ENCODE measurements at places on chromosomes 6 and 20. TPM values are rescaled to one million over a fixed set of nuclear protein-coding genes. Genes with fewer than 3 reads are reported as not detected.

DNA sequence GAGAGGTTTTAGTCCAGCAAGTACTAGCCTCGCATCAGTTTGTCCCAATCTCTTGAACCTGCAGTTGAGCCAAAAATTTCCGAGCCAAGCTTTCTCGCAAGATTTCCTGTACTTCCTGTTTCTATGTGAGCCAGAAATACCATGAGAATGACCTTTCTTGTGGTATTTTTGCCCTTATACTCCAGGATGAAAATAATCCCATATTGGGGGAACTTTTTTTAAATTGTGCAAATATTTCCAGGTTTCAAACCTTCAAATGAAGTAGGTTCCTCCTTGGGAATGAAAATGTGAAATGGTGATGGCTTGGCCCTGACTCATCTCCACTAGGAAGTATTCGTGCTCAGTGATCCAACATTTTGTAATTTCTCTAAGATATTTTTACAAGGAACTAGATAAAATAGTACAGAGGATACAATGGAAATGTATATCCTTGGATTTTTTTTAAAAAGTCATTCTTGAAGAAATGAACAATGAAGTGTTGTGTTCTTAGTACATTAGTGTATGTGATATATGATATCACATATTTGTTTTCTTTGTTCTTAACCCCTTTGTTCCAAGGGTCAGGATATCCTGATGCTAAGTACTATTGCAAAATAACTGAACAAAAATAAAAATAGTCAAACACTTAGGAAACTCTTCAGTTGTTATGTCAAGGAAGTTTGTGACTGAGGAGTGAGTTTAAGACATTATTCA is 184.0 kb downstream of the PDE7B start:
- peaks cover 59% of the 10 kb centered on the region for H3K4me1 ChIP-seq
- no peak for DNase-seq
- peak overlapping the region; percentile 95 for H3K27ac ChIP-seq

DNA sequence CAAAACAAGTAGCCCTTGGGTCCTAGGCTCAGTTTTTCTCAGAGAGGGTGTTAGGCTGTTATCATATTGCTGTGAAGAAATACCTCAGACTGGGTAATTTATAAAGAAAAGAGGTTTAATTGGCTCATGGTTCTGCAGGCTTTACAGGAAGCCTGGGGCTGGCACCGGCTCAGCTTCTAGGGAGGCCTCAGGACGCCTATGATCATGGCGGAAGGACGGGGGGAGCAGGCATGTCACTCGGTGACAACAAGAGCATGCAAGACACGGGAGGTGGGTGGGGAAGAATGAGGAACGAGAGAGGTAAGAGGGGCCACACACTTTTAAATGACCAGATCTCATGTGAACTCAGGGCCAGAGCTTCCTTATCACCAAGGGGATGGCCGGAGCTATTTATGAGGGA is 26.9 kb downstream of the CDH26 start:
- no peaks in the 10 kb centered on the region for H3K27me3 ChIP-seq
- H3K4me3 ChIP-seq, result no peak overlapping the region
- H3K4me1 ChIP-seq, result no peaks in the 10 kb centered on the region
- H3K27ac ChIP-seq, result no peak overlapping the region
- DNase-seq, result no peak

DNA sequence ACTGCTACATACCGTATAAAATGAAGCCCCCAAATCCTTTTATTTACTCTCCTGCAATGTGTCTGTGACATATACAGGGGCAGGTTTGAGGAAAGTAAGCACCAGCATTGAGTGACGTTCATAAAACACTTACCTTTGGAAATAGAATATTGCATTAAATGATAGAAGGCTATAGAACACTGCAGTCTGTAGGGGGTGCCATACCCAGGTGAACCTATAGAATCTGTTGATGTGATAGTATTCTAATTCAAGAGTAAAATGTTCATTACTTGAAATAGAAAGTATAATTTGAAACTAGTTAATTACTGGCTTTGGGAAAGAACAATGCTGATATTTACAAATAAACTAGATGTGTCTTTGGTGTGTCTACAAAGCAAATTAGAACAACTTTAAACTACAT is 47.0 kb upstream of the PRL start:
- no peaks in the 10 kb centered on the region for H3K4me1 ChIP-seq
- H3K4me3 ChIP-seq, result no peak overlapping the region
- H3K27ac ChIP-seq, result no peak overlapping the region
- H3K27me3 ChIP-seq, result no peaks in the 10 kb centered on the region
- H3K36me3 ChIP-seq, result no peaks in the 10 kb centered on the region

GRCh38 chr20:37649017-37649416 is 44.8 kb upstream of the CTNNBL1 start:
- H3K4me3 ChIP-seq, result no peak overlapping the region
- no peak for DNase-seq
- peaks cover 26% of the 10 kb centered on the region for H3K27me3 ChIP-seq
- no peak overlapping the region for H3K27ac ChIP-seq
- no peaks in the 10 kb centered on the region for H3K36me3 ChIP-seq

DNA sequence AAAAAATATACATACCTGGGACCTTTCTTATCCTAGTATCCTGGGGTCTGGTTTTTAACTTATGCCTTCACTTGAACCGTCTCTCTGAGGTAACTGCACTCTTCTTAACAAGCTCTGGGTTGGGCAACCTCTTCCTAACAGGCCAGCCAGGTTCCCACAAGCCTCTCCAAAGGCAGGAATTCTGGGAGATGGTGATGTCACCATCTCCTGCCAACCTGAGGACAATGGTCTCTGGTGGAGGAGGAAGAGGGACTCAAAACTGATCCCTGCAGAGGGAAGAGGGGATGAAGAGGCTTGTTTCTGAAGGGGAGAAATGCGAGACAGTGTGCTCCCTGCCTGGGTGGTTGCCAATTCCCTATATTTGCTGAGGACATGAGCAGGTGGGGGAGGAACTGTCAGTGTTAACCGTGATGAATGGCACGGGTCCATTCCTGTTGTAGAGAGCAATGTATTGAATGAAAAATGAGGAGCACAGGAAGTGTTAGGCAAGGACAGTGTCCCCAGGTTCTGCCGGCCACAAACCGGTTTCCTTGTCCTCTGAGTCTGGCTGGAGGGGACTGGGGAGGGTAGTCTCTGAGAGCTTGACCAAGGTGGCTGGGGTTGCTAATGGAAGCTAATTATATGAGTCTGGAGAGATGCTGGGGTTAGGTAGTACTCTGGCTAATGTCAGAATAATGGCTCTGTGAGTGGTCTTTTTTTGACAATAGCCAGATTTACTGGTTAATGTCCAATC is 95.5 kb downstream of the KCNB1 start:
- H3K27ac ChIP-seq, result no peak overlapping the region
- H3K36me3 ChIP-seq, result no peaks in the 10 kb centered on the region
- H3K4me3 ChIP-seq, result no peak overlapping the region
- H3K27me3 ChIP-seq, result peaks cover 29% of the 10 kb centered on the region
- no peaks in the 10 kb centered on the region for H3K4me1 ChIP-seq

DNA sequence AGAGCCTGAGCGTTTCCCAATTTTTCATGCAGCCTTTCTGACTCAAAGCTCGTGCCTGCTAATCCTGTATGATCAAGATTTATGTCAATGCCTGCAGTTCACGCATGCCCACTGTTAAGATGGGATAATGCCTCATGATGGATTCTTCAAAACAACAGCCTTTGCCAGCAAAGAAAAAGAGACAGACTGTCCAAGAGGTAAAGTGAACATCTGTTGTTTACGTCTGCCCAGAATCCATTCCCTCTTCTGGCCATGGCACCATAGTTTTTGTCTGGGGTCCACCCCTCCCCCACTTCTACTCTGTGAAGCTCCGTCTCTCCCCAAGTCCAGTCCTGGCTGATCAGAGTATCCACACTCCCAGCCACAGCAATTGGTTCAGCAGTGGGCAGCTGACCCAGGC is 91.9 kb upstream of the EYA2 start:
- DNase-seq, result no peak
- no peak overlapping the region for H3K4me3 ChIP-seq
- H3K4me1 ChIP-seq, result no peaks in the 10 kb centered on the region
- peaks cover 42% of the 10 kb centered on the region for H3K27me3 ChIP-seq
- H3K36me3 ChIP-seq, result no peaks in the 10 kb centered on the region
- no peak overlapping the region for H3K27ac ChIP-seq

DNA sequence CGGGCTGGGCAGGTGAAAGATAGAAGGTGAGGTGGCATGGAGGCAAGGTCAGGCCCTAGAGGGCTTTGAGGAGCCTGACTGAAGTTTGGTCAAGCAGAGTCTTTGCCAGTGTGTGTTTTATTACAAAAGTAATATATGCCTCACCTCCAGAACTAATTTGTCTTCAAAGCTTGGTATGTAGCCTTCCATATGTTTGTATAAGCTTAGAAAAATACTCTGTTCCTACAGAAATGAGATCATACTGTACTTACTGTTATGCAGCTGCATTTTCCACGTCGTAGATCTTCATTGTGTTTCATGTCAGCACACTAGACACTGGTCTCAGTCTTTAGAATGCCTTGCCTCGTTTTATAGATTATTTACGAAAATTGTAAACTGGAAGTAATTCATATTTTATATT is 61.8 kb downstream of the ANKS1A start:
- no peak overlapping the region for H3K4me3 ChIP-seq
- no peak overlapping the region for H3K27ac ChIP-seq
- H3K4me1 ChIP-seq, result peaks cover 13% of the 10 kb centered on the region
- no peak for DNase-seq

- no peaks in the 10 kb centered on the region for H3K36me3 ChIP-seq
- H3K27ac ChIP-seq, result no peak overlapping the region
These were observed 44.0 kb downstream of the SPDEF start for GRCh38 chr6:34511915-34512737.

DNA sequence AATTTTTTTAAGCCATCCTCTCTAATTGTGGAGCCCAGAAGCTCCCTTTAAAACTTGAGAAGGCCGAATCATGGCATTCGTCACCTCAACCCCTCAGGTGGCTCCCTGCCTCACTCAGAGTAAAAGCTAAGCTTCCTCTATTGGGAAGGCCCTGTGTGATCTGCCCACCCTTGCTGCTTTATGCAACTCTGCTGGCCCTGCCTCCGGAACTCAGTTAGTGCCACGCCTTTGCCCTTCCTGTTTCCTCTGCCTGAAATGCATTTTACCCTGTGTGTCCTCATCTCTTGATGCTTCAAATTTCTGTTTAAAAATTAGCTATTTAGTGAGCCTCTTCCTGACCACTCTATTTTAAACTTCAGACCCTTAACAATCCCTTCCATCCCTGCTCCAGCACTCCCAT is 5.7 kb downstream of the PACRG start:
- H3K4me1 ChIP-seq, result no peaks in the 10 kb centered on the region
- no peak overlapping the region for H3K27ac ChIP-seq
- H3K36me3 ChIP-seq, result no peaks in the 10 kb centered on the region
- H3K4me3 ChIP-seq, result no peak overlapping the region

DNA sequence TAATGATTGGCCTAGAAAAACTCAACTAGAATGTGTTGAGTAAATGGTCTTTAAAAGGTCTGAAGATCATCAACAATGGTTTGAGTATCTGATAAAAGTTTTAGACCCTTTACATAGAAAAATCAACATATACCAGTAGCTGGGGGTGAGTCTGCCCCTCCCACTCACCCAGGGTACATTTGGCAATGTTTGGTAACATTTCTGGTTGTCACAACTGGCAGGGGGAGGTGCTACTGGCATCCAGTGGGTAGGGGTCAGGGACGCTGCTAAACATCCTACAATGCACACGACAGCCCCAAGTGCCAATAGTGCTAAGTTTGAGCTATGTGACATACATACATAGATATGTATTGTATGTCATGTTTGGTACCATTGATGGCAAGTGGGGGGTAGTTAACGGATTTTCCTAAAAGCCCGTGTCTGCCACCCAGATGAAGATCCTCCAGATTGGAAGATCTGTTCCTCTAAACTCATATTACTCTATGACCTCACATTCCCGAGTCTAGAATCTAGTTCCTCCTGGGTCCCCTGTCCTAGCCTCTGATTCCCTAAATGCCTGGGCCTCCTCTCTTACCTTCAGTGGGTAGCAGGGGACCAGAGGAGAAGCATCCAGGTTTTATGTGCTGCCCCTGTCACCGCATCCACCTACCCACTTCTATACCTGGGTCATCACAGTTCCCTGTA is 2.5 kb upstream of the MMP9 start:
- peaks cover 25% of the 10 kb centered on the region for H3K27me3 ChIP-seq
- no peak for DNase-seq
- H3K27ac ChIP-seq, result no peak overlapping the region
- H3K4me1 ChIP-seq, result peaks cover 5% of the 10 kb centered on the region

- H3K27ac ChIP-seq, result no peak overlapping the region
- DNase-seq, result no peak
- no peaks in the 10 kb centered on the region for H3K4me1 ChIP-seq
- H3K36me3 ChIP-seq, result no peaks in the 10 kb centered on the region
- H3K27me3 ChIP-seq, result no peaks in the 10 kb centered on the region
These were observed 295.0 kb downstream of the PKHD1 start for GRCh38 chr6:51792273-51793030.

- H3K36me3 ChIP-seq, result no peaks in the 10 kb centered on the region
- no peak for DNase-seq
- H3K27me3 ChIP-seq, result no peaks in the 10 kb centered on the region
- H3K4me3 ChIP-seq, result no peak overlapping the region
- H3K4me1 ChIP-seq, result no peaks in the 10 kb centered on the region
These were observed 337.4 kb downstream of the GRIK2 start for GRCh38 chr6:101730954-101731353.

DNA sequence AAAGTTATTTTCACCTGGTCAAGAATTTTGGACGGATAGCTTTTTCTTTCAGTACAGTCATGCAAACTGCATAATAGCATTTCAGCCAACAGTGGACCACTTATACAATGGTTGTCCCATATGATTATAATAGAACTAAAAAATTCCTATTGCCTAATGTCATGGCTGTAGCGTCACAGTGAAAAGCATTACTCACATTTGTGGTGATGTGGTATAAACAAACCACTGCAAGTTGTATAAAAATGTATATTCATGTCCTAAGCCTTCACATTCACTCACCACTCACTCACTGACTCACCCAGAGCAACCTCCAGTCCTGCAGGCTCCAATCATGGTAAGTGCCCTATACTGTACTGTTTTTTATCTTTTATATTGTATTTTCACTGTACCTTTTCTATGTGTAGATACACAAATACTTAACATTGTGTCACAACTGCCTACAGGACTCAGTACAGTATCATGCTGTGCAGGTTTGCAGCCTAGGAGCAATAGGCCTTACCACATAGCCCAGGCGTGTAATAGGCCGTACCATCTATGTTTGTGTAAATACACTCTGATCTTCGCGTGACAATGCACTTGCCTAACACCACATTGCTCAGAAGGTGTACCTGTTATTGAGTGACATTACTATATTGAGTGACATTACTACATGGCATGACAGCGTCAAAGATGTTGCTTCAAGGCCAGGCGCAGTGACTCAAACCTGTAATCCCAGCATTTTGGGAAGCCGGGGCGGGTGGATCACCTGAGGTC is 17.9 kb downstream of the ABHD12 start:
- H3K36me3 ChIP-seq, result no peaks in the 10 kb centered on the region
- no peak overlapping the region for H3K4me3 ChIP-seq
- peaks cover 12% of the 10 kb centered on the region for H3K4me1 ChIP-seq

C6orf15 gene
- not detected for total RNA-seq

TULP1 gene
- total RNA-seq, result not detected

MYBL2 gene
- 1.8 TPM for total RNA-seq

MCM8 gene
- 3.5 TPM for total RNA-seq

SEC23B gene
- 30.8 TPM for total RNA-seq

PLEKHG1 gene
- 0.88 TPM for total RNA-seq

PSMA7 gene
- 208 TPM for total RNA-seq

TFAP2D gene
- not detected for total RNA-seq

DYNLT2 gene
- total RNA-seq, result 1.8 TPM

PLN gene
- 0.36 TPM for total RNA-seq

DEFB132 gene
- total RNA-seq, result not detected

THEMIS gene
- total RNA-seq, result under 0.01 TPM

TMEM244 gene
- total RNA-seq, result not detected
